Thoracic aorta (tissue), 2 donors: ENCODE measurements at places on chromosomes 13 and 19.

- no peak for DNase-seq
Observed at GRCh38 chr19:28519218-28519779, 693.7 kb downstream of the UQCRFS1 start.

GRCh38 chr19:35628264-35628564 is 622 bp upstream of the RBM42 start:
- DNase-seq: no peak

DNA sequence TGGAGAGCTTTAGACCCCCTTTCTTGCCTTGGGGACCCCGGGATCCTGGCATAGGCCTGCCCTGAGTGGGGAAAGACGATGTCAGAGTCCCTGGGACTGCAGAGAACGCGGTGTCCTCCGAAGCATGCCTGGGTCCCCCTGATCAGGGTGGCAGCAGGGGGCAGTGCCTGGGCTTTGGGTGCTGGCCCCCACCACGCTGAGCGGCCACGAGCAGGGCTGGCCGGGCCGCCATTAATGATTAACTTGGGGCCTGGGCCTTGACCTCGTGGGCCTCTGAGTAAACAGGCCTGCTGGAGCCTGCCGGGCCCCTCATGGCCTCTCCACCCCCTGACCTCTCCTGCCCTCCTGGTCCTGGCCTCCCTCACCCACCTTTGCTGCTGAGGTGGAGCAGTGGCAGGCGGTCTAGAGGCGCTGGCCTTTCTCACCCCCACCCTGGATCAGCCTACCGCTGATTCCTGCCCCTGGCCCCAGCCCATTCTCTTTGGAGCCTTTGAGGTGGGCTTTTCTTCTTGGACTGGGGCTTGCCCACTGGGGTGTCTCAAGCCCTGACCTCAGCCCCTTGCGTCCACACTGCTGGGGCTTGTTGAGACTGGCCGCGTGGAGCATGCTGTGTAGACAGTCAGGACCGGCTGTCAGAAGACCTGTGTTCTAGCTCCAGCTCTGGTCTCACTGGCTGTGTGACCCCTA is 26.3 kb downstream of the CEBPA start:
- DNase-seq: no peak

GRCh38 chr13:43920965-43921674 is 41.4 kb downstream of the LACC1 start:
- no peak for DNase-seq

- DNase-seq: no peak
Observed at GRCh38 chr13:39253774-39254173, 215.5 kb downstream of the NHLRC3 start.

- DNase-seq: no peak
Observed at GRCh38 chr19:31436121-31436776, 87.0 kb upstream of the TSHZ3 start.

DNA sequence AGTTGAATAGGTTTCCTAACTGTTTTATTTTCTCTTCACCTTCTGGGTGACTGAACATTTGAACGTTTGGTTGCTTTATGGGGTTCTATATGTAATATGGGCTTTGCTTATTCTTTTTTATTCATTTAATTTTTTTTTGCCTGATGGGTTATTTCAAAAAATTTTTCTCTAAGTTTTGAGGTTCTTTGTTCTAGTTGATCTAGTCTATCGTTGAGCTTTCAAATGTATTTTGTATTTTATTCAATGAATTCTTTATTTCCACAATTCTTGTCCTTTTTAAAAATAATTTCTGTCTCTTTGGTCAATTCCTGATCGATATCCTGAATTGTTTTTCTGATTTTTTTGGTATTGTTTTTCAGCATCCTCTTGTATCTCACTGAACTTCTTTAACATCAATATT is 239.5 kb upstream of the PCDH9 start:
- no peak for DNase-seq

GRCh38 chr19:35901854-35902661 is at the start of gene HCST:
HCST (plus strand) TSS chr19:35902529; CDS start chr19:35902594, 65 bp downstream.
- no peak for DNase-seq

- DNase-seq: no peak
Observed at GRCh38 chr13:98978280-98978679, 416 bp upstream of the DOCK9 start.

GRCh38 chr13:96274046-96274445 is 184.1 kb downstream of the HS6ST3 start:
- DNase-seq: no peak

DNA sequence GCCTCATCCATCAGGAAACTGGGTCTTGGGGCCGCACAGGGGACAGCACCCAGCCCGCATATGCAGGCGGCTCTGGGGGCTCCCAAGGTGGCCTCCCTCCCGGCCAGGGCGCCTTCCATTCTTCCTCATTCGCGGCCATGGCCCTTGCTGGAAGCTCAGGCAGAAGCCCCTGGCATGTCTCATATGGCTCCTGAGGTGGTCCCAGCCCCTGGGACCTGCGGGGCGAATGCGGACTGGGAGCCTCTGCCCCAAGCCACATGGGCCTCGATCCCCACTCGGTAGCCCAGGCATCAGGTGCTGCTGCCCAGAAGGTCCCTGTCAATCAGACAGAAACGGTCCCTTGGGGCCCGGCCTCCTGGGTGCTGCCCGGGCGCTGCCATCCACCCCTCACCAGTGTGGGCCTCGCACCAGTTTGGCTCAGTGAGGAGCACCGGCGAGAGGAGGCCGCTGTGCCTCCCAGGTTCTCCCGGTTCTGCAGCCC is 301.6 kb downstream of the TEX29 start:
- no peak for DNase-seq

DNA sequence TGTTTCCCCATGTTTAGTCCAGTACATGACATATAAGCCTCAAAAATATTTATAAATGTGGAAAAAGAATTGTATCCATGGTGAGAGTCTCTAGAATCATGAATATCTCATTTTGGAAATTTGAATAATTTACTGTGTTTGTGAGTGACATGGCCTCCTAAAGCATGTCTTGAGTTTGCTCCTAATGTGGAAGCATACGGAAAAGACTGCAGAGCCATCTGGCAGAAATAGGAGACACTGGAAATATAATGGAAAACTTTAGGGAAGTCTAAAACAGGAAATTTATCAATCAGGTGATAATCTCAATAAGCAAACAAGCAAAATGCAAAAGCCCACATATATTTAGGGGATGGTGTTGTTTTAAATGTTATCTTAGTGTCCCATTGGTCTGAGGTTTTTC is 465.0 kb downstream of the TDRD3 start:
- DNase-seq: no peak

DNA sequence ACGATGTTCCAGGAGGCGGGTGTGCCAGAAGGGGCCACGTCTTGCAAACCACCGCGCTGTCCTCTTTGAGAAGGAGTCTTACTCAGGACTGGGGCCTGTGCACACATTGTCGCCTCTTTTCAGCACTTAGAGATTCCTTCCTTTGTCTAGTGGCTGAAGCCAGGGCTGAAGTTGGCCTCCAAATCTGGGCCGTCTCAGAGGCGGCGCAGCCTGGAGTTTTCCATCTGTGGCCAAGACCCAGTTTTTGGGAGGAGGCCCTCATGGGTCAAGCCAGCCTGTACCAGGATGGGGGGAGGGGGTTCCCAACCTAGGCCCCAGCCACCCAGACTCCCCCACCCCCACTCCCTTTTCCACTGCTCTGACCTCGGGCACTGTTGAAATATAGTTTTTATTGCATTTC is 11.8 kb downstream of the ANO8 start:
- DNase-seq: no peak

DNA sequence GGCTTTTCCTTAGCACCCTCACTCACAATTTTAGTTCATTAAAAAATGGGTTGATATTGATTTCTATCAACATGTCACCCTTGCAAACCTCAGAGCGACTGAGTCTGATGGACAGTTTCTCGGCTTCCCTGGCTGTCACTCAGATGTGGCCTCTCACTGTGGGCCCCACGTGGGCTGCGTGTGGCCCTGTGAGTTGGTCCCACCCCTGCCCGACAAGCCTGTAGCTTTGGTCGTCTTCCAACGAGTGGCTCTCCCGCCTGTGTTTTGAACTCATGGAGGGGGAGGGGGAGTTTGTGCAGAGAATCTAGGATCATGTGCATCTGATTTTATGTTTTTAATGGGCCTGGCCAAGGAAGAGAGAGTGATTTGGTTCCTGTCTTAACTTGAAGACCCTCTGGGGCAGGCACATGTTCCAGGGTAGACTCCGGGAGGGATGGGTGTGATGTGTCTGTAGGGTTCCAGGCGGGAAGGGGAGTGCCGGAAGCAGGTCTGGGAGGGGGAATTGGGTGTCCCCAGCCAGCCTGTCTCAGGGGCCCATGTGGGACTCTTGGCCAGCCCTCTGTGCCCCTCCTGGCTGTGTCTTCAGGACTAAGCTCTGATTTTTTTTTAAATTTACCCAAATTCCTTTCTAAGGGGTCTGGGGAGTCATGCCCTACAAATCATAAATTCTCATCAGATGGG is 18.9 kb downstream of the ATP11A start:
- DNase-seq: no peak

DNA sequence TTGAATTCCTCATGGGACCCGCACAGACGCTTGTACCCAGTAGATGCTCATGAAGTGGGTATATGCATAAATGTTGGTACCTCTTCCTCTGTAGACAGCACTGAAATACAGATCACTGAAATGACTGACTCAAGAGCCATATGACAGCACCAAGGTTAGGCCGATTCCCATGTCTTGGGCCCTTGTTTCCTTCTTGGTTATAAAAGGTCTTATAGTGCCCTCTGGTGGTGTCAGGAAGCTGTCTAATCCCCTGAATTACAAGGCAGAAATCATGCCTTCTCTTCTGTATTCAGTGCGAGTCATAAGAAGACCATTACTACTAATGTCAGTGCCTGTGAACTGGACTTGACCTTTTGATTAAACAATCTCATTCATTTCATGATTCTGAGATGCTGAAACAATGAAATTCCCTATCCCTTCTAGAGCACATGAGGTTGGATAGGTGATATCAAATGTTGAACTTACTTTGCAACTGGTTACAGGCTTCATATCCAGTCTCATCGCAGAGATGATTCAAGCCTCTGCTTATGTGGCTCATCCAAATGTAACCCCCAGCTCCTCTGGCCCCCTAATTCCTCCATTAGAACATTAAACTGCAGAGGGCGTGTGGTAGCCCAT is 59.7 kb downstream of the SPATA13 start:
- DNase-seq: peak; percentile 33

- DNase-seq: no peak
Observed at GRCh38 chr19:31260171-31260933, 88.9 kb downstream of the TSHZ3 start.

DNA sequence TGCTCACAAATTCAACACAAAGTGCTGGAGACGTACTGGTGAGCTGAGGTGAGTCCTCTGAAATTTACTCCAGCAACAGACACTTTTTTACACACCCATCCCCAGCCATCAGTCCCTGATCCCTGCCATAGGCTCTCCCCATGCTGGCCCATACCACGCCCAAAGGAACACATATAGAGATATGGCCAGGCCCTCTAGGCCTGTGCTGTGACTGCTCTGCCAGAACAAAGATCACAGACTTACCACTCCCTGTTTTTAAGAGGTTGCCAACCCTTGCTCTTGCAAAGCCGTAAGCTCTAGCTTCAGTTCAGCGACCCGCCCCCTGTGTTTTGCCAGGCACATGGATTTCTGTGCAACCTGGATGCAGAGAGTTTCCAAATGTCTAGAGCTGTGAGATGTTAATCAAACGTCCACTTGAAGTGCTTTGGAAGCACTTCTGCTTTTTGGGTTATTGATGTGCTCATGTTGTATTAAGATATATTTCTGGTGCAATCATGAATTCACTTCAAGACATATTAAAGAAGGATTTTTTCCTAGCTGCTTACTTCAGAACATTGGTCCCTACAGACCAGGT is 59.7 kb downstream of the DLEU7 start:
- DNase-seq: no peak
